ENCODE measurements at places on chromosomes 7 and 10.

- DNase-seq, result no peak
Observed at GRCh38 chr7:102230593-102230992, 56.1 kb upstream of the SH2B2 start.

DNA sequence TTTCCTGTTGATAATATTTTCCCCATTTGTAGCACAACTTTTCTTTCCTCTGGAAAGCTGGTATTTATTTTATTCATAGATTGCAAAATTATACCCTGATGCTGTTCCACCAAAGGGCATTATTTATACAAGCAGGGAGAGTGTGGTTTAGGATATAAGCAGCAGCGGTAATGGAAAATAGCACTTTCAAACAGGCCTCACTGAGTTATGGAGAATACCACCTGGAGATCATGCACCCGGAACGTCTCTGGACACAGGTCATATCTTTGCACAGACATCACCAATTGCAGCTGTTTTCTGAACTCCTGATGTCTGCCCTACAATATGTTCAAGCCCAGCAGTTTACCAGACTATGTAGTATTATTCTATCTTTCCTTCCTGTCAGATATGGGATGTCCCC lies 2.0 kb upstream of the CALD1 start:
- no peak for DNase-seq

DNA sequence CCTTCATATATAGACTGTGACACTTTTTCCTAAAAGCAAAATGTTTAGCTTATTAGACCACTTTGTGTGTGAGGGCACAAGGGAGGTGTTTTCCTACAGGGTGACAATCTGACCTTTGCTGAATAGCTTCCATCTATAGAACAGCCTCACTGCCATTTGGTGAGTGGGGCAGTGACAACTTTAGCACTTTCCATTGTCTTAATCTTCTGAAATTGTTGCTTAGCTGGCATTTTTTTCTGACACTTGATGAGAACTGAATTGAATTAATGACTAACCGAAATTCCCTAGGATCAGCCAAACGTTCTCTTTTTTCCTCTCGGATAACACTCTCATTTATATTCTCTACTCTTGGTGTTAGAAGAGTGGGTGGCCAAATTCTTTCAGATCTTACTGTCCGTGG lies 30.2 kb downstream of the KDM7A start:
- DNase-seq, result no peak

DNA sequence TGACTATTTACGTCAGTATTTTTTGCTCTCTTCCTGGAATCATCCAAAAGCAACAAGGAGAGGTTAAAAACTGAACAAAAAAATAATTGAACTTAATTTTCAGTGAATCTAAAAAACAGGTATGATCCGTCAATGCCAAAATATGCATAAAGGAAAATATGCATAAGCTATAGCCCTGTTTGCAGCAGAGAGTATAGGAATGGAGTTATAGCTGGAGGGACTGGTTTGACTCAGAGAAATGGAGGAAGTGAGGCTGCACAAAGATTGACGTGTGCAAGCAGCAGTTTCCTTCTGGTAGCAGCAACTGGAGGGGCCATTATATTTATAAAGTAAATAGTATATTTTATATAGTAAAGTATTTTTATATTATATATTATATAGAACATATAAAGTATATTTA lies 37.1 kb downstream of the GNG11 start:
- DNase-seq, result no peak
